ENCODE measurements at places on chromosomes 4 and X.

GRCh38 chrX:111560801-111561200 is 49.4 kb downstream of the SERTM2 start:
- DNase-seq = no peak

DNA sequence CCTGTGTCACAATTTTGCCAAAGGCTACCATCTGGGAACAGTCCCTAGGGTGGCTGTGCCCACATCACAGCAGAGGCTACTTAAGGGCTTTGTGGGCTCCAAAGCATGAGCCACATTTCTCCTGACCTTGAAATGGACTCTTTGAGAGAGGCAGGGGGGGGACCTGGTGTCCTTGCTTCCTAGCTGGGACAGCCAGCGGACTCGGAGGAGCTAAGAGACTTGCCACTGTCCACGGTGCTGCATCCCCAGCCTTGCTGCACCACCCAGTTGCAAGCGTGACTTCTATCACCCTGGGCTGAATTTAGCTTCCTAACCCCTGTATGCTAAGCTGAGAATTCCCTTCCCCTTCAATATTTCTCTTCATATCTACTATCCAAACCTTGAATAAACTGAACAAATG is 99.0 kb downstream of the PHKA2 start:
- DNase-seq = no peak

DNA sequence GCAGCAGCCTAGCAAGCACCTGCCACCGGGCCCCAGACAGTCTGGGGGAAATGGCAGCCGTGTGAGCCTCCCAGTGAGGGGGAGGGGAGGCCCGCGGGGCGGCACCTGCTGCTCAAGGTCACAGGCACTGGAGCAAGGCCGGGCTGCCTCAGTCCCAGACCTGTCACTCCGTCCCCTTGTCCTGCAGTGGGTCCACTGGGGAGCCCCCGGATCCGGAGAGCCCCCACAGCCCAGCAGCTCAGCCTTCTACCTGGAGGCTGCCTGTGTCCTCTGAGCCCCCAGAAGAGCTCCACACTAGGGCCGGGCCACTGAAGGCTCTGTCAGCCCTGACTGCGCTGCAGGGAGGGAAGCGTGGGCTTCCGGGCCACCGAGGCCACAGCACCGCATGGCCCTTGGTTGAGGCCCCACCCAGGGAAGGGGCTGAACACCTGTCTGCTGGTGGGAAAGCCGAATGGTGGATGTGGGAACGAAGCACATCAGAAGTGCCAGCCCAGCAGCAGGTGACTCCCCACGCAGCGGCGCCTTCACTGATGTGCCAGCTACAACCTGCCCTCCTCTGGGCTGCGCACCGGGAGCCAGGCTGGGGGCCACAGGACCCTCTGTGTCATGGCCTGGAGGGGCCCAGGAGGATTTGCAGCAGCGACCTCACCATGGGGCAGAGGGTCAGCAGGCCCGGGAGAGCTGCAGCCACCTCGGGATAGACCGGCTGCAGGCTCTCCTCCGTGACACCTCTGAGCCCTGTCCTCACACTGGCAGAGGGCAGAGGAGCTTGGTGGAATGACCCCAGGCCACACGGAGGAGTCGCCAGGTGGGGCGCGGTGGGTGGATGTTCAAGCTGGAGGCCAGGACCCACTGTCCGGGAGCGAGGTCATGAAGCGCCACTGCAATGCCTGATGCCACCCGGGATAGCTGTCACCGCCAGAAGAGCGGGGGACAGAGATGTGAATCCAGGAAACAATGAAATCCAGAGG is 35.0 kb upstream of the MXD4 start:
- no peak for DNase-seq

GRCh38 chr4:10140866-10141759 is 24.5 kb upstream of the WDR1 start:
- DNase-seq = no peak

- DNase-seq = peak; percentile 11
These were observed 11.3 kb upstream of the SLC9A7 start for GRCh38 chrX:46770000-46770816.
